Left colon (tissue), 2 donors: ENCODE measurements at places on chromosomes 11 and 22. TPM values are rescaled to one million over a fixed set of nuclear protein-coding genes. Genes with fewer than 3 reads are reported as not detected.

Gene PRR33
- not detected for total RNA-seq

DNA sequence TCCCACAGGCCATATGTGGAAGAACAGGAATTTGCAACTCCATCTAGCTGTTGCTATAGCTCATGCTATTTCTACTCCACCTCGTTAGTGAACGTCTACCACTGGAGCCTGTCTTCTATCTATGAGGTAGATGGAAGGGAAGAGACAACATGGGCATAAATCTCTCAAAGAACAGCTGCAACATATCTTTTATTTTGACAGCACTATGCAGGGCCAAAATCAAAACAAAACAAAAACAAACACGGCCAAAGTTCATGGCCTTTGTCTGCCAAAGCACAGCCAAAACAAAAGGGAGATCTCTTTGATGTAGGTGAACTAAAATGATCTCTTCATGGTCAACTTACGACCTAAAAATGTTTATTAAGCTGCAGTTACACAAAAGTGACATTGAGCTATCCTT, 215.2 kb upstream of the MPPED2 start:
- DNase-seq = no peak

DNA sequence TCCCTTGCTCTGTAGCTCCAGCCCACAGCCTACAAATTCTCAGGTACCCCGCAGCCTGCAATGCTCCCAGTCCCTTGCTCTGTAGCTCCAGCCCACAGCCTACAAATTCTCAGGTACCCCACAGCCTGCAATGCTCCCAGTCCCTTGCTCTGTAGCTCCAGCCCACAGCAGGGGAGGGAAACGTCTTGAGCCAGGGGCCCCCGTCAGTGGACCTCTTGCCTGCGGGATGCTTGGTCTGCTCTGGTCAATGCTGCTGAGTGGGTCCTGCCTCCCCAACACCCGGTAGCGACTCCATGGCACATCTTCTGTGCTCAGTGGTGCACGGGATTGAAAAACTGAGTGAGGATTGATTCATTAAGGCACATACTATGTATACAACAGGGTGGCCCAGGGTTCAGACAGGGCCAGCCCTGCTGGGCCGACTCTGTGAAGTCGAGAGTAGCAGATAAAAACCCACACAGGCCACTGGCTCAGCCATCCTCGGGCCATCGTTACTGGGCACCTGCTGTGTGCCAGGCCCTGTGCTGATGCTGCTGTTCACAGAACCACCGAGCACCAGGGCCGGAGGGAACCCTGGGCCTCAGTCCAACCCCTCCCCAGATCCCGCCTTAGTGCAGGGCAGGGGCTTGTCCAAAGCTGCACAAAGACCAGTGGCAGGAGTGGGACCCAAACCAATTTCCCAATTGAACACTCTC, 69.7 kb downstream of the MYO7A start:
- DNase-seq = peak; percentile 18

- peak; percentile 51 for DNase-seq
These were observed 21.5 kb downstream of the OTUB1 start for GRCh38 chr11:64007629-64008282.

GRCh38 chr11:11407065-11407762, 54.2 kb upstream of the CSNK2A3 start:
- peak; percentile 60 for DNase-seq

GRCh38 chr11:91527380-91528030, 697.1 kb upstream of the FAT3 start:
- DNase-seq = no peak

DNA sequence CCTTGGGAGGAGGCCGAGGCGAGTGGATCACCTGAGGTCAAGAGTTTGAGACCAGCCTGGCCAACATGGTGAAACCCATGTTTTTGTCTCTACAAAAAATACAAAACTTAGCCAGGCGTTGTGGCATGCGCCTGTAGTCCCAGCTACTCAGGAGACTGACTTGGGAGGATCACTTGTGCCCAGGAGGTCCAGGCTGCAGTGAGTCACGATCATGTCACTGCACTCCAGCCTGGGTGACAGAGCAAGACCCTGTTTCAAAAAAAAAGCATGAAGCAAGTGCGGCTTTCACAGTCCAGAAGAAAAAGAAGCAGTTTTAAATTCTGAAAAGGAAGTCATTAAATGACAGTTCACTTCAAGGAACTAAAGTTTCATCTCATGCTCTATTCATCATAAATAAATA, 7.1 kb upstream of the LTO1 start:
- DNase-seq = no peak
